ENCODE measurements at places on chromosomes 7 and 10.

DNA sequence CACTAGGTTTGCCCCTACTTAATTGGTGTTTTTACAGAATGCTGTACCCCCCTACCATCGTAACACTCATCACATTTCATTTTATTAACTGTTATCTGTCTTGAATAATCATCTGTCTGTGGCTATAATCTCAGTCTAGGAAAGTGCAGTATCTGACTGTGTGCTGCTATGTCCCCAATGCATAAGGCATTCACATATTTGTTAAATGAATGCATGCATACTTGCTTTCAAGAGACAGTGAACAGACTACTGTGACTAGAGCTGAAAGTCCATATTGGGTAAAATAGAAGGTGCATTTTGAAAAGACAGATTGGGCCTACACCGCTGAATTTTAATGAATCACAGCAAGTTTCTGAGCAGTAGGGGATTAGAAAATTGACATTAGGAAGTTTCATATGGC lies 112.3 kb downstream of the ARHGAP12 start:
- no peak for DNase-seq

DNA sequence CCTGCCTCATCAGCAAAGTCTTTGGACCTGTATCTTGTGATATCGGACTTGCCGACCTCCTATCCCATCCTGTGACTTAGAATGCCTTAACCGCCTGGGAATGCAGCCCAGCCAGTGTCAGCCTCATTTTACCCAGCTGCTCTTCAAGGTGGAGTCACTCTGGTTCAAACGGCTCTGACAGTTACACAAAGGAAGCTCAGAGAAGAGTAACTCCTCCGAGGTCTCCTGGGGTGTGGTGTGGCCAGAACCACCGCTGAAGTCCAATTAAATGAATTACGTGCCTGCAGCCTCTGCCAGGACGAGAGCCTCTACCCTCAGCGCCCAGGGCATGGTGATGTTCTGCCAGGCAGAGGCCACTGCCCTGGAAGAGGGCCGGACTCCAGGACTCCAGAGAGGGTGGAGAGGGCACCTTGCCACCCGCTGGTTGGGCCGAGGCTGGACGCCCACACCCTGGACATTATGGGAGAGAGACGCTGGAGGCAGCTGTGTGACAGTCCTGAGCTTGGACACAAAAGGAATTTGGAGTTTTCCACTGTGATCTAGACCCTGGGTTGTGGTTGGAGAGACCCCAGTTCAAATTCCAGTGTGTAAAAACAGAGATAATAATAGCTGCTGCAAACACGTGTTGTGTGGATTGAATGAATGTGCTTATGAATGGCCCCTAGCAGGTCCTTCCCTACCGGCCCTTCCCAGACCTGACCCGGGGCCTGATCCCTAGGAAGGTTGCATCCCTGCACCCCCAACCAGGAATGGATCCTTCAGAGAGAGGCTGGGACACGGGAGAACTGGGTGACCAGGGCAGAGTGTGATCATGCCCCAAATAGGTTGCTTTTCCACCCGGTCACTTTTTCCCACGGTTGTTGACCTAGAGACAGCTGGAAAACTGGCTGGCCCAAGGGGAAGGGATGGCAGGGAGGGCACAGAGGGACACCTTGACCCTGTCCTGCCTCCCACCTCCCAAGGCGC lies 37.8 kb upstream of the FZD9 start:
- DNase-seq: no peak

DNA sequence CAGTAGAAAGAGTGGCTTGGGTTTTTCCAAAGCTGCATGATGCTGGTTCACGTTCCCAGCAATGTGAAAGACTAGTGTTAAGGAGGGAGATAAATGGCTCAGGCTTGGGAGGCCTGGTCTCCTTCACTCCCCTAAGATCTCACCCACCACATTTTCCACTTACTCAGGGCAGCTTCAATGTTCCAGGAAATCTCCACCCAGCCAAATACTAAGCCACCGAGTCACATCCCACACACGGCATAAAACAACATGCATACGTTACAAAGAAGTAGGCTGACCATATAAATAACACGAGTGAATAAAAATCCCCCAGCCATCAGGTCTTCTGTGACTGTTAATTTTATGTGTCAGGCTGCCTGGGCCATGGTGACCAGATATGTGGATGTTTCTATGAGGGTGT lies 303.5 kb downstream of the SFMBT2 start:
- no peak for DNase-seq

- DNase-seq: no peak
These were observed 21.8 kb downstream of the UNCX start for GRCh38 chr7:1254281-1255079.

- peak; percentile 3 for DNase-seq
These were observed 15.3 kb downstream of the TPK1 start for GRCh38 chr7:144820552-144820951.

- DNase-seq: no peak
These were observed 1.8 kb downstream of the ZMIZ2 start for GRCh38 chr7:44750424-44750823.

GRCh38 chr10:132487241-132488135 lies 50.1 kb upstream of the INPP5A start:
- DNase-seq: no peak

DNA sequence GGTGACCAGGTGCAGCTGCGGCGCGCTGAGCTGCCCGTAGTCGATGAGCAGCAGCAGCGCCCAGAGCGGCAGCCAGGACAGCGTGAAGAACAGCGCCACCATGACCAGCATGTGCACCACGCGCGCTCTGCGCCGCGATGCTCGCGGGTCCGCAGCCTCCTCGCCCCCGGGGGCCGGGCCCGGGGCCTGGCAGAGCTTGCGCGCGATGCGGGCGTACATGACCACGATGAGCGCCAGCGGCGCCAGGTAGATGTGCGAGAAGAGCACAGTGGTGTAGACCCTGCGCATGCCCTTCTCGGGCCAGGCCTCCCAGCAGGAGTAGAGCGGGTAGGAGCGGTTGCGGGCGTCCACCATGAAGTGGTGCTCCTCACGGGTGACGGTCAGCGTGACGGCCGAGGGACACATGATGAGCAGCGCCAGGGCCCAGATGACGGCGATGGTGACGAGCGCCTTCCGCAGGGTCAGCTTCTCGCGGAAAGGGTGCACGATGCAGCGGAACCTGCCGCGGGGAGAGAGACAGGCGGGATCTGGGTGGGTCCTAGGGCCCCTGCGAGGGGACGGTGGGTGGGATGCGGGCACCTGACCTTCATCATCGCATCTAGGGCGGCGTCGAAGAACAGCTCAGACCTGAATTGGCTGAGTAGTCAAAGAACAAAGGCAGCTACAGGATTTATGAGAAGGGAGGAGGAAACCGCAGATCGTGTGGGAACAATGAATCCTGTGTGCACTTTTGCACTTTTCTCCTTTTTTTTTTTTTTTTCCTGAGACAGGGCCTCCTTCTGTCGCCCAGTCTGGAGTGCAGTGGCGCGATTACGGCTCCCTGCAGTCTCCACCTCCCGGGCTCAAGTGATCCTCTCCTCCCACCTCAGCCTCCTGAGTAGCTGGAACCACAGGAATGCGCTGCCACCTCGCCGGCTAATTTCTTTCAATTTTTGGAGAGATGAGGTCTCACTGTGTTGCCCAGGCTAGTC lies 22.4 kb upstream of the PPA1 start:
- peak; percentile 46 for DNase-seq

DNA sequence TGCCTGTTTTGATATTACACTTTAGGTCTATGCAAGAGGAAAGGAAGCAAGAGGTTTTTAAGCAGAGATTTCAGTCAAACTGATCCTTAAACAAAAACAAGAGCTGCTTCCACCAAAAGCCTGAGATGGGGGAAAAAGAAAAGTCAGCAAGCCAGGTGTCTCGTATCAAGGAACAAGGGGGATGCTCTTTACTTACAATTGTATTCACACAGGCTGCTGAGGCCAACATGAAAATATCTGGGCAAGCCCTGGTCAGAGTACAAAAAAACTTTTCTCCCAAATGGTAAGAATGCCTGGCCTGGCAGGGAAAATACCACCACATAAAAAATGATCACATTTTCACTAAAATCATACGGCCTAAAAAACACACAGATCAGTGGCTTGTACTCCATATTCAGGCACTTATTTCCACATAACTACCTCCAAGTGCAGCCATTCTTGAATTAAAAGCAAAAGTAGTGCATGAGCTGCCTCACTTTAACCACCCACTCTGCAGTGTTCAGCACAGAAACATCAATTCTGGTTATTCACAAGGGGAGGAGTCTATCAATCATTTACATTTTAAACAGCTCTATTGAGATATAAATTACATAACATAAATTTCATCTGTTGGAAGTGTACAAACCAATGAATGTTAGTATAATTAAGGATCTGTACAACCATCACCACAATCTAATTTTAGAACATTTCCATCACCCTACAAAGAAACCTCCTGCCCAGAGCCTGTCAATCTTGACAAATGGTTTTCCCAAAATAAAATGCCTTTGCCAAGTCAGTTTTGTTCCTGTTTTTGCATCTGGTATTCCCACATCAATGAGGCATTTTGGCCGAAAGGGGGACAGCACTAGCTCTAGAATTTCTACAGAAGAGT lies 70.2 kb downstream of the GRB10 start:
- DNase-seq: no peak

DNA sequence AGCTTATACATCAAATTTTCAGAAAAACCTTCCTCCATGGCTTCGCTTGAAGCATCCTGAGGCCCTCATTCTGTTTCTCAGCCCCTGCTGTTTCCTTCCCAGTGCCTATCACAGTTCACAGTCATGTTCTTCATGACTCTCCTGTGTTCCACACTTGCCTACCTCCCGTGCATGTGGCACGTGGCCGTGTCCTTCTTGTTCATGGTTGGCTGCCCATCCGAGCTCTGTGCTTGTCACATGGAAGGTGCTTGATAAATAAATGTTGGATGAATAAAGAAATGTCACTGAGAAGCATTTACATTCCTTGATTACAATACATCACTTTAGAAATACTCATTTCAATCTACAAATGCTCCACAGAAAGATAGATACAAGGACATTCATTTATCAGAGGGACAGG lies 23.7 kb upstream of the EGFR start:
- no peak for DNase-seq

DNA sequence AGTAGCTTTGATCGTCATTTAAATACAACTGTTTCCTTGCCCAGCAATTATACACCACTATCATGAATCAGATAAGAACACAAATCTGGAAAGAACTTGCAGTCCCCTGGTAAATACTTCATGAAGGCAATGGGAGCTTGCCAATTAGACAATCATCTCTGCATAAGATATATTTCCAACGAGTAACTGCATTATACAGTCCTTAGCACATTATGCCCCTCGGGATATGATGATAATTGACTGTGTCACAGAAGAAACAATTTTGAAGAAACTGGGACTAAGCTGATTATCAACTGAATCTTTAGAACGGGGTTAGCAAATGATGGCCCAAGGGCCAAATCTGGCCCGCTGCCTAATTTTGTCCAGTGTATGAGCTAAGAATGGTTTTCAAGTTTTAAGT lies 155.7 kb downstream of the TRIL start:
- DNase-seq: no peak
